Spinal cord (tissue), 10 donors: ENCODE measurements at places on chromosomes 5 and 9.
A peak's percentile ranks its signal among the peaks of the same experiment; 100 is the strongest.

DNA sequence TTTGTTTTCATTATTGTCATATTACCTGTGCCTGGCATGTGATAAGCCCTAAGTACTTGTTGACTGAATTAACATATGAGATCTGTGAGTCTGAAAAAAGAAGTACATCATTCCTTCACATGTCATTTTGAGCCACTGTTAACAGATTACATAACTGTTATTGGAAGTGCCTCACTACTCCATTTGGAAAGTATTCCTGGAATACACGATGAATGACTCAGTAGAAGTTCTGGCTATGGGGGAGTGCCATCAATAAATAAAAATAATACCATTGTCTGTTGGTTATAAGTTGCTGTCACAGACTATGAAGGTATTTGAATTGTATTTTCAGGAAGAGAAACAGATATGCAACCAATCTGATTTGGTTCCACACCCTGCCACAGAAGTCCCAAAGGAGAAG, 12.9 kb downstream of the NIPSNAP3B start:
- DNase-seq = no peak

DNA sequence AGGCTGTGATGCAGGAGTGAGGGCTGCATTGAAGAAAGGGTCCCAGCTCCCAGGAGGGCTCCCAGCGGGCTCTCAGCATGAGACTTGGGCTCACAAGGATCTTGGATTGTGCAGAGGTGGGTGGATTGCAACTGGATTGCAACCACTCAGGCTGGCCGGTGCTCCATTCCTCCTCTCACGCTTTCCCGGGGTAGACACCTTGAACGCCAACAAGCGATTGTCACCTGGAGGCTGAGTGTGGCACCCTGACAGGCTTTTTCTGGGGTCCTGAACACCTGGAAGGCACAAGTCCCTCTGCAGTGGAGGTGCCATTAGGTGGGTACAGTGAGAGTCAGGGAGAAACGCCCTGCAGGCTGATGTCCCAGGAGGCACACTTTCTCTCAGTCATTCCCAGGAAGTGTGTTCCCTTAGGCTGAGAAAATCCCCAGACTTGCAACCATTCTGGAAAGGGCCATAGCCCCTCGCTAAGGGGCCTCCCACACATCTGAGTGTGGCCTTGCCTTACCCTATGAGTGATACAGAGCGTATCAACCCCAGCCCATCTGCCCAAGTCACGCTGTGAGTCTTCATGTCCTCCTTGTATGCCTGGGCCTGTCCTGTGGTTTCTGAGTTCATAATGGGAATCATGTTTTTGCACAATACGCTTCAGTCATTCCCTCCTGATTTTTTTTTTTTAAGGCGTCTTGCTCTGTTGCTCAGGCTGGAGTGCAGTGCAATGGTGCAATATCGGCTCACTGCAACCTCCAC, 488.1 kb downstream of the IRX1 start:
- DNase-seq = no peak

DNA sequence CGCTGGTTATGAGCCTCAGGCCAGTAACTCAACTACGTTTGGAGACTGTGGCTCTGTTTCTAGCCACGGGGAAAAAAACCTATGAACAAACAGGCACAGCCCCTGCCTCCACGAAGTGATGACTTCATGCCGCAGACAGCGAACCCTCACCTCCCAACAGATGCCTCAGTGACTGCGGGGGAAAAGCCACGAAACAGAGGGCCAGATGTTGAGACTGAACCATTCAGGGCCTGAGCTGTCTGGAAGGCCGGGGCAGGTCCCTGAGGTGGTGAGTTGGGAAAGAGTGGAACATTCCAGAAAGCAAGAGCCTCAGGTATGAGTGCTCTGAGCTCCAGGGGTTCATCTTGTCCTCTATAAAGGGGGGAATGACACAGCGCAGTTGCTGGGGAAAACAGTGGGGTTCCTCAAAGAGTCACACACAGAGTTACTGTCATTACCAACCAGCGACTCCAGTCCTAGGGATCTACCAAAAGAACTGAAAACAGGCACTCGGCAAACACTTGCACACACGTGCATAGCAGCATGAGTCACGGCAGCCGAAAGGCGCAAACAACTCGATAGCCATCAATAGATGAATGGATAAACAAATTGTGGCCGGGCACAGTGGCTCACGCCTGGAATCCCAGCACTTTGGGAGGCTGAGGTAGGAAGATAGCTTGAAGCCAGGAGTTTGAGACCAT, 15.3 kb downstream of the PLPP7 start:
- no peak for DNase-seq

GRCh38 chr5:94337617-94338016, 280.8 kb downstream of the KIAA0825 start:
- DNase-seq = no peak

DNA sequence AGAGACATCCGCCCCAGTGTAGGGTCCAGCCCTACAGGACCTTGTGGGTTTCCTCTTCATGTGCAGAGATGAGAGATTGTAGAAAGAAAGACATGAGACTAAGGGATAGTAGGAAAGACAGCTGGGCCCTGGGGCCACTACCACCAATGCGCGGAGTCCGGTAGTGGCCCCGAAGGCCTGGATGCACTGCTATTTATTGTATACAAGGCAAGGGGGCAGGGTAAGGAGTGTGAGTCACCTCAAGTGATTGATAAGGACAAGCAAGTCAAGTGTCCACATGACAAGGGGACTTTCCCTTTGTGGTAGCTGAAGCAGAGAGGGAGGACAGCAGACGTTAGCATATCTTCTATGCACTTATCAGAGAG, 6.2 kb upstream of the TMEM141 start:
- DNase-seq = no peak

DNA sequence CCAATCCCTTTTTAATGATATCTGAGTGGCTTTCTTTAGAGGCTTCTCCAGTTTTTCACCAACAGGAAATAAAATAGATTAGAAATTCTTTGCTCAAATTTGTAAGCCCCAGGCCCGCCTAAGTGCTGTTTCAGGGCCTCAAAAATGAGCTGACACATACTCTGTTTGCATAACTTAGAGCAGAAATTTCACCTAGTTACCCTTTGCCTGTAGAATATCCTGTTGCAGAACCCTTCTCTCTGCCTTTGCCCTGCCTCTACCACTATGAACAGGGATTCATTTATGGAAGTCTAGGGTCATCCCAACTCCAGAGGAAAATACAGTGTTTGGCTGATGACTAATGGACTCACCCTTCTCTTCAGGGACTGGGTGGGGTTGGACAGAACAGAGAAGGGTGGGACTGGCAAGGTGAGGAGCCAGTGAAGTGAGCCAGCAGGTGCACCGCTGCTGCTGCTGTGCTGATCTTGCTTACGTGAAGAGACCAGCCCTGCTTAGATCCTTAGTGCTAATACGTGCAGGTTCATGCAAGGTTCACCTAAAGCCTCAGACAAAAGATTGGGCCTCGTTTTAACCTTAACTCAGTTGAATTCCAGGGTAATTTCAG, 22.8 kb downstream of the OSTF1 start:
- DNase-seq = no peak

GRCh38 chr9:37486616-37487548, 1.1 kb downstream of the POLR1E start:
- DNase-seq = peak; percentile 72

- DNase-seq = no peak
Measured at GRCh38 chr9:129875181-129875611, 39.9 kb downstream of the USP20 start.

DNA sequence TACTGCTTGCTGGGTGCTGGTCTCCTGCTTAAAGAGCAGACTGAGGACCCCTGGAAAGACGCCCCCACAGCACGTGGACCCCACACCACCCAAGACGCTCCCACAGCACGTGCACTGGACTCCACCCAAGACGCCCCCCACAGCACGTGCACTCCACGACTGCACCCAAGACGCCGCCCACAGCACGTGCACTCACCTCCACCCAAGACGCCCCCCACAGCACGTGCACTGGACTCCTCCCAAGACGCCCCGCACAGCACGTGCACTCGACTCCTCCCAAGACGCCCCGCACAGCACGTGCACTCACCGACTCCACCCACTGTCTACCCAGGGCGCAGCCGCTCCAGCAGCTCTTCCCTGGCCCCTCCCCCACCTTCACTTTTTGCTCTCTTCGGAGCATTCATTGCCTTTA, 50.5 kb downstream of the EHMT1 start:
- DNase-seq = no peak

DNA sequence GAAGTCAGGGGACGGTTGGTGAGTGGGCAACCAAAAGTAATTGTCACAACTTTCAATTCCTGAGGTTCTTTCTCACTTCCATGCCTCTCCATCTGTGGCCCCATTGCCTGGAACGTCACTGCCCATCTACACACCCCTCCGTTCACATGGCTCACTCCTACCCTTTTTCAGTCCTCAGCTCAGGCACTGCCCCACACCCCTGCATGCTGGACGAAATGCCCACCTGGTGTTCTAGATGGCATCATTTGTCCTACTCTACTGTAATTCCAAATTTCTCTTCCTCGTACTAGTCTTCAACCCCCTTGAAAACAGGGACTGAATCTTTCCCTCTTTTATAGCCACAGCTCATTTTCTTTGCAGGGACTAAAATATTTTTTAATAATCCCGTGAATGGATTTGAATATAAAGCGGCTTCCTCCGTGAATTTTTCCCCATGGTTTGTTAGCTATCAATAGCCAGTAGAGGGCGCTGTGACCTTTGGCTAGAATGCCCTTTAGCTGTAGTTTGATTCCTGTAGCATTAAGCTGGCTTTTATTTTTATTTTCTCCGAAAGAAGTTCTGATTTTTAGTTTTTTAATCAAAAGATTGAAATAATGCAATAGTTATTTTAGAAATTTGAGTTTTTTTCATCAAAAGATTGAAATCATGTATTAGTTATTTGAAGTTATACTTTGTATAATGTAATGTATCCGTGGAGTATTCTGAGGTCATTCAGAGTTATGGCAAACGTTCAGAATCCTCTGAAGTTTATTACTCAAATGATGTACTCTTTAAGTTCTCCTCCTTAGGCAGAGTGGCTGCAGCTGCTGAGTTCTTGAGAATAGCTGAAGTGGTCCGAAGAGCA, 232.1 kb downstream of the SH3GL2 start:
- DNase-seq = peak; percentile 78

GRCh38 chr5:2094616-2094995, 211.9 kb upstream of the IRX4 start:
- no peak for DNase-seq

- DNase-seq = no peak
Measured at GRCh38 chr9:15942831-15943424, 390.1 kb downstream of the CCDC171 start.

DNA sequence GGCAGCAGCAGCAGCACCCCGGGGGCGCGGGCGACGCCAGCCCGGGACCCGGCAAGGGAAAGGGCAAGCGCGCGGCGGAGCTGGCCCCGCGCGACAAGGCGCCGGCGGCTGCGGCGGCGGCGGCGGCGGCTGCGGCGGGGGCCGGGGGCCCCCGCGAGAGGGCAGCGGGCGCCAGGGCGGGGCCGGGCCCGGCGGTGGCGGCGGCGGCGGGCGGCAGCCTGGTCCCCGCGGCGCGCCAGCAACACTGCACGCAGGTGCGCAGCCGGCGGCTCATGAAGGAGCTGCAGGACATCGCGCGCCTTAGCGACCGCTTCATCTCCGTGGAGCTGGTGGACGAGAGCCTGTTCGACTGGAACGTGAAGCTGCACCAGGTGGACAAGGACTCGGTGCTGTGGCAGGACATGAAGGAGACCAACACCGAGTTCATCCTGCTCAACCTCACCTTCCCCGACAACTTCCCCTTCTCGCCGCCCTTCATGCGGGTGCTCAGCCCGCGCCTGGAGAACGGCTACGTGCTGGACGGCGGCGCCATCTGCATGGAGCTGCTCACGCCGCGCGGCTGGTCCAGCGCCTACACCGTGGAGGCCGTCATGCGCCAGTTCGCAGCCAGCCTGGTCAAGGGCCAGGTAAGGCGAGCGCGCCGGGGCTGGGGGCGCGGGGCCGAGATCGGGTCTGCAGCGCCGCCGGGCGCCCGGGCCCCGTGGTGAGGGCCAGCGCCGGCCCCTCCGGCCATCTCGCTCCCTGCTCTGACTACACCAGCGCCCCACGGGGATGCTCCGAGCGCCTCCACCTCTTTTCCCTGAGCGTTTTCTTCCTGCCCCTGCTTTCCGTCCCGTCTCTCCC, at the start of gene UBE2QL1:
Gene UBE2QL1, plus strand, starts transcription at position 238 of the 843 bp plus-strand sequence. Its CDS starts 35 bp downstream, at position 273.
- DNase-seq = peak; percentile 73

- no peak for DNase-seq
Measured at GRCh38 chr5:84197538-84197937, 187.1 kb downstream of the EDIL3 start.

DNA sequence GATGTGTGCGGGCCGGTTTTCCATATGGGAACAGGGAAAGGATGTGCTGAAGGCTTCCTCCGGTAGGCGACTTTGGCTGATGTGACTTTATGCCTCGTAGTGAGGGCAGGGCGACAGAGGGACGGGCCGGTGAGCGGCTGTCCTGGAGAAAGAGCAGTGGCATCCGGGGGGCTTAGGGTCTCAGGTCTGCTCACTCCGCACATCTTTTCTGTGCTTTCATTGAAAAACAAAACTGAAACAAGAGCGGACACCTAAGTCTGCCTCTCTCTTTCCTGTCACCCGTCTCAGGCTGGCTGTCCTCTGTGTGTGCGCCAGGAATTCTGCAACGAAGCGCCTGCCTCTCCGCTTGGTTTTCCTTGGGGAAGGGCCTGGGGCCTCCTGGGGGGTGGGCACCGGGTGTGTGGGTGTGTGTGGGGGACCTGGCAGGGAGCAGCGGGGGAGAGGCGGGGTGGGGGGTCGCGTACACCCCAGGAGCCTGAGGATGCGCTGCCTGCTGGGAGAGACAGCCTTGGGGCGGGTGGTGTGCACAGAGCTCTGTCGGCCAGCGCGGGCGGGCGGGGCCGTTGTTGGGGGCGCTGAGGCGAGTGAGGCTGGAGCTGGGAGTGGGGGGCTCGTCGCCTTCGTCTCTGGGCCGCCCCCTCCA, 580 bp upstream of the PRRX2 start:
- DNase-seq = no peak

DNA sequence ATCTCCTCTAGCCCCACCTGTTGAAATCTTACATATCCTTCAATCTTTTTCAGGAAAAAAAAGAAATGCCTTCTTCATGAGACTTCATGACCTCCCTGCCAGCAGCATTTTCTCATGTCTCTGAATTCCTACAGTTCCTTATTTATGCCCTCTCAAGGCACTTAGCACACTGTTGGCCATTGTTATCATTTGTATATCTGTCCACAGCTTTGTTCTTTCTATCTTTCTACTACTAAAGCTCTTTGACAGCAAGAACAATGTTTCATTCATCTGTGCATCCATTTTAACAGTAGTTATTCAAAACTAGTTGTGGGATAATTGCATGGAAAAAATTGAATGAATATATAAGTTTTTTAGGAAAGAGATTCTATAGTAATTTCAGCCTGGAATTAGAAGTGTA, 20.9 kb upstream of the GZMA start:
- no peak for DNase-seq

GRCh38 chr9:8784838-8785237, 985.3 kb upstream of the DMAC1 start:
- peak; percentile 66 for DNase-seq

GRCh38 chr9:121383715-121384114, 13.7 kb upstream of the STOM start:
- no peak for DNase-seq

GRCh38 chr5:159098603-159099436, 896 bp downstream of the EBF1 start:
- no peak for DNase-seq

- no peak for DNase-seq
Measured at GRCh38 chr9:69157751-69158466, 16.2 kb upstream of the TJP2 start.
